Caudate nucleus (tissue), 63 donors: ENCODE measurements at places on chromosomes 12 and 14.

DNA sequence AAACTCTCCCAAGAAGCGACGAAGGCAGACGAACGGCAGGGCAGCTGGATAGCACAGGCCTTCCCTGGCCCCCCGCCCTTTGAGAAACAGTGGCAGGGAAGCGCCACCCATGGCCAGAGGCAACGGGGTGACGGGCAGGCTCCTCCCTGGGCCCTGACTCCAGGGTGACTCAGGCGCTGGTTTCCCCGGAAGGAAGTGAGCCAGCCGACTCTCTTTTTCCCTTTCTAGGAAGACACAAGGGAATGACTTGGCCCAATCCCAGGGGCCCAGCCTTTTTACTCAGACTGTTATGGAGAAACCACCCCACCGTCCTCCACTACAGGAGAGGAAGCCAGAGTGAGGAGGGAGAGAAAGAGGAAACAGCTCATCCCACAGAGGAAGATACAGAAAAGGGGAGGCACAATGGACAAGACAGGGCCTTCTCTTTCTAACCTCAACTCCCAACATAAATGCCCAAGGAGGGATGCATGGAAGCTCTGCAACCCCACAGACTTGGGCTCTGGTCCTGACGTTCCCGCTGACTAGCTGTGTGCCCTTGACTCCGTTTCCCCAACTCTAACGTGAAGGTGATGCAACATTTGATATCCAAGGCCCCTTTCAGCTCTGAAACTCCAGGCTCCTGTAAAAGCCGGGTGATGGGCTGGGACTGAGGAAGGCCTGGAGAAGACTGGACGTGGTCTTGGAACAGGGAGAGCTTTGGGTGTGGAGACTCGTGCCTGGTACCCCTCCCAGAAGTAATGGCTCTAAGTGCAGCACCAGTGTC, 27.9 kb downstream of the ACTN1 start:
- DNase-seq = no peak

GRCh38 chr14:69204753-69205152, 13.5 kb downstream of the EXD2 start:
- DNase-seq = no peak

DNA sequence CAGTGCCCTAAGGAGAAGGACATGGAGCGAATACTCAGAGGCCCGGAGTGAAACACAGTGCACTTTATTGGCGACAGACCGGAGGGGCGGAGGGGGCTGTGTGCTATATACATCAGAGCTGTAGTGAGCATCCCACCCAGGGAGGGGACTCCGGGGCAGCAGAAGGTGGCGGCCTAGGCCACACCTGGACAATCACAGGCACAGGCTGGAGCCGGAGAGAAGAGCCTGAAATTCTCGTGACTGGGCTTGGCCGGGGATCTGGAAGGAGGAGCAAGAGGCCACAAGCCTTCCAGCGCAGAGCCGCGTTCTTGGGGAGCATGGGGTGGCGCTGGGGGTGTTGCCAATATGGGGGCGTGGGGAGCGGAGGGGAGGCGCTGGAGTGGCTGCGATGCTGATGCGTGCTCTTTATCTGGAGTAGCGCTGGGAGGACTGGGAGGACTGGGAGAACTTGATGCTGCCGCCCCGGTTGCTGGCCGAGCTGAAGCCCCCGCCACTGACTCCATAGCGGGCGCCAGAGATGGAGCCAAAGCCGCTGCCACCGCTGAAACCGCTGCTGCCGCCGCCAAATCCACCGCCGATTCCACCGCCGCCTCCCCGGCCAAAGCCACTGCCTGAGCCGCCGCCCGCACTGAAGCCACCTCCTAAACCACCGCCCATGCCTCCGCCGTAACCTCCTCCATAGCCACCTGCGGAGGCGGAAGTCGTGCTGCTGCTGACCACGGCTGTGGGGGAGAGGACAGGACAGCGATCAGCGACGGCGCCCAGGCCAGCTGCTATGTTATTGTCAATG, 6.1 kb downstream of the KRT3 start:
- DNase-seq = no peak

DNA sequence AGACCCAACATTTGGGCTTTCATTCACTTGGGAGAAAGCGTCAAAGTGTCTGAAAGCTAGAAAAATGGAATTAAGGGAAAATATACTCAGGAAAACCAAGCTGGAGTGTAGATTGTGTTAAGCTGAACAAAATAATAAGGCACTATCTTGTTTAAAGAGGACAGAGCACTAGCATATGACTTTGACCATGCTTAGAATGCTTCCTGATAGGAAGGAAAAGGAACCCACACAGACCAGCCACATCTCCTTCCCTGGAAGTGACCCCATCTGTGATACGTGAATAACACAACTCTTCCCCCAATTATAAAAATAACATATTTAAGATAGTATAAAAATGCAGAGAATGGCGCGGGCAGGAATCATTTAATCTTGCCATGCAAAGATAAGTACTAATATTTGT, 94.7 kb upstream of the BCL2L14 start:
- DNase-seq = no peak

DNA sequence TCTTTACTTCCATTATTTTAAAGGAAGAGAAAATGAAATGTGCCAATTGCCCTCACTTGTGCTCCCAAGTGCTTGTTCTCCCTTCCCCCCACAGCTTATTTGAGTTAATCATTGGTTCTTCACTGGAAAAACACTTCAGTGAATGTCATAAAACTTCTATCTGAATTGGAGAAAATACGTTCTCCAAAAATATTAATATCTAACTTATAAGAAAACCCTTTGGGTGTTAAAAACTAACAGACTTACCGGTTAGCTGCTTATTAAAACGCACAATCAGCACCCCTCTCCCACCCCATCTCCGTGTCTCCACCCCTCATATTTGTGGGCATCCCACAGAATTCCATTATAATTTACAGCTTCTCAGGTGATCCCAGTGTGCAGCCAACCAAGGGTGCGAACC, 31.7 kb downstream of the PLEKHA5 start:
- DNase-seq = no peak

- no peak for DNase-seq
Observed at GRCh38 chr14:42513837-42514236, 907.2 kb downstream of the LRFN5 start.

- no peak for DNase-seq
Observed at GRCh38 chr12:77167801-77168200, 102.4 kb upstream of the E2F7 start.

GRCh38 chr14:39467889-39468524, 35.8 kb upstream of the FBXO33 start:
- no peak for DNase-seq

DNA sequence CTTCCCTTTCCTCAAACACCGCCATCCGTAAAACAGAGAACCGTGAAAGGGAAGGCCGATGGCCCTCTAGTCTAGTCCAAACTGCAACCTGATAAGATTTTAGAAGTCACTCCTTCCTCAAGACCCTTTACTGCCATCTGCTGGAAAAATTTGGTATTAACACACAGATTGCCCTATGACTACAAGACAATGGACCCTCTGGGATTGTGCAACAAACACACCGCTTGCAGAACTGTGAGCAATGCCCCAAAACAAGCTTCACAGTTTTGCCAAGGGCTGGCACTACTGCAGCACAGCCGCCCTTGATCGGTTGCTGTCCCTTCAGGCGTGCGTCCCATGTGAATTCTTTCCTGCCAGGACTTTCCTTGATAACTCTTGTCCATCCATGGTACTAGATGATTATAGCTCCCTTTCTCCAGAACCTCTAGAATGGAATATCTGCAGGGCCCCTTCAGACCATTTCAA, 23.1 kb downstream of the LLPH start:
- DNase-seq = peak; percentile 30

DNA sequence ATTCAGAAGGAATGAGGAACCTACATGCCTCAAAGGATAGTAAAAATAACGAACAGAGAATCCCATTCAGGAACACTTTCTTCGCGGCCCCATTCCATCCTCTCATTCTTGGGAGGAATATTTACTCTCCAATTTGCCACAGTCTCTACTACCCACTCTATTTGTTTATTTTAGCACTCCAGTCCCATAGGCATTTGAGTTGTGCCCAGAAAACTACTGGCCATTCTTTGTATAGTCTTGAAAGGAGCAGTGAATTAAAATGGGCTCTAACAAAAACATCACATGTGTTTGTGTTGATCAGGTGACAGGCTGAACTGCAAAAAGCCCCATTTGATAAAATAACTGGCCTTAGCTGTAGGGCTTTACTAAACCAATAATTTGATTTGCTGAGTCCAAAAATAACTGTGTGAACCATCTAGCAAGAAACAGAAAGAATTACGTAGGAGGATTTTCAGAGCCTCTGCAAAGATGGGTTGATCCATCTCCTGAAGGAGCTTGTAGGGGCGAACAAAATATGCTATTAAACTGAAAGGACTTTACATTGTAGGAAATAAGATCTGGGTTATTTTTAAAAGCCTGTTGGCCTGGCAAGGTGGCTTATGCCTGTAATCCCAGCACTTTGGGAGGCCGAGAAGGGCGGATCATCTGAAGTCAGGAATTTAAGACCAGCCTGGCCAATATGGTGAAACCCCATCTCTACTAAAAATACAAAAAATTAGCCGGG, 142.3 kb upstream of the CPNE8 start:
- DNase-seq = no peak

DNA sequence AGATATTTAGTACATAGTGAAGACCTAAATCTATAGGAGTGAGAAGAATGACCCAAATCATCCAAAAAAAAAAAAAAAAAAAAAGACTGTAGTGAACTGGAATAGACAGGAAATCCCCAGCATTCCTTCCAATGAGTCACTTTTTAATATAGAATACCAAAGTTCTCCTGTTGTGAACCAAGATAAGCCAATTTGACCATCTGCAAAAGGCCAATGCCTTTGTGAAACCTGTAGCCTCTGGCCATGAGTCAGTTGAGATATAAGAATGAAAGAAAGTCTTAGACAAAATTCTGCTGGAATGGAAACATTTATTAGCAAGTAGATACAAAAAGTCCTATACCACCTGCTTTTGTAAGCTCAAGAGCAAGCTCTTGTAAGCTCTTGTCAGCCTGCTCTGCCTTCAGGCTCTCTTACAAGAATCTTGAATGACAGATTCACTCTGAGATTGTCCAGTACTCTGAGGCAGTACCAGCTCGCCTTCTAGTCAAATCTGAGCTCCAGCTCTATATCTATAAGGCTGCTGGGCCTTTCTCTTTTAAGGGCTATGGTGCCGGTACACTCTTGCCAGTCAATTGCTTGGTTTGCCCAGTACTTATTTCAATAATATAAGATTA, 243.0 kb upstream of the TMTC1 start:
- DNase-seq = no peak

DNA sequence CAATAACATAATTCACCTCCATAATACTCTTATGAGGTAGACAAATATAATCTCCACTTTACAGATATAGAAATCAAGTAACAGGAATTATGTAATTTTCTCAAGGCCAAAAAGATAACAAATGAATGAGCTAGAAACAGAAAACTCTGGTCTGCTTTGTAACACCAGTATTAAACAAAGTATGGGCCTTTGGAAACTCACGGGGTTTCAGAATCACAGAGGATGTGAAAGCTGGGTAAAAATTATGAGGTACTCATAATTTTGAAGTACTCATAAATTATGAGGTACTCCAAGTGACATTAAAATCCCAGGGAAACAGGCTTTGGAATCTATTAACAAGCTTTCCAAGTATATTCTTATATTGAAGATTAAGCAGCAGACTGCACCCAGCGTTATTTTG, 140.2 kb downstream of the MED13L start:
- no peak for DNase-seq

DNA sequence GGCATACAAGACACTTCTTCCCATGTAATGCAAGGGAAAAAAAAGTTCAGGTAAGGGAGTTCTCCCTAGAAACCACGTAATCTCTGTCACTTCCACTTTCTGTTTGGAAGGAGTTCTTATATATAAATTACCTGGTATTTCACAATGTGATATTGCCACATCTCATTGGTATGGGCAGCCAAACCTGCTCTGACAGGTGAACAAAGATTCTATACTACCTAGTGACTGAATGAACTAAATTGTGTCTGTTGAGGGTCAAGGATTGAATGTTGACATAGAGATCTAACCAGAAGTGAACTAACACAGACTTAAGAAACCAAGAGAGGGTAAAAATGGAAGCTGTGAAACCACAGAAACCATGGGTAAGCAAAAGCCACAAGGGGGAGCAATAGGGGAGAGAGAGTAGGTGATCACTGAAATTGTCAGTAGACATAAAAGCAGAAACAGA, 161.3 kb downstream of the RPL10L start:
- DNase-seq = no peak

- DNase-seq = no peak
Observed at GRCh38 chr14:66099451-66099850, 386.7 kb upstream of the CCDC196 start.

DNA sequence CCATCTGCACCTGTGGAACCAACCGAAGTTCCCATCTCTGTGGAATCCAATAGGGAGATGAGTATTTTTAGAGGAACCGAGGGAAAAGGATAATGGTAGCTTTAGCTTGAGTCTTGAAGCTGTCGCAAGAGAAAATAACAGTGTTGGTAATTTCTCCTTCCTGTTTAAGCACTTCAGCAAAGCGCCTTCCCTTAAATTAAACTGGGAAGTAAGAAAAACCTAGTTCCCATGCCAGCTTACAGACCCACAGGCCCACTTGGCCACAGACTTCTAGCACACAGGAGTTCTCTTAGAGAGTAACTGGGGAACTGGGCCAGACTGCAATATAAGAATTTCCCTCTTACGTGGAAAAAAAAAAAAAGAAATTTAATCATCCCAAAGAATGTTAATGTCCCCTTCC, 223.8 kb downstream of the EFCAB11 start:
- DNase-seq = no peak

DNA sequence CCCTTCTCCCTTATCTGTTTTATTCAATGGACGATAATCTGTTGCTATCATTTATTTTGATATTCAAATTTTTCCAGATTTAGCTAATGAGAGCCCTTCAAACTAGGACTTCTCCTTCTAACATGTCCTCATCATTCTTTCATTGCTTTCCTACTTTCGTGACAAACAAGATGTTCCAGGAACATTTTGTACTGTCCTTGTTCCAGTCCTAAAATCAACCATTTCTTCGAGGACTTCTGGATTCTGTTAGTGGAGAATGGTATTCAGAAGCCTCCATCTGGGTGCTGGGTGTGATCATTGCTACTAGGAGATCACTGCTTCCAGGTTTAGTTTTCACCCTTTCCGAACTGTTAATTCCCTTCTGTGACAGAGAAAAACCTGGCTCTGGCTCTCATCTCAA, 29.5 kb upstream of the FBXO34 start:
- no peak for DNase-seq

DNA sequence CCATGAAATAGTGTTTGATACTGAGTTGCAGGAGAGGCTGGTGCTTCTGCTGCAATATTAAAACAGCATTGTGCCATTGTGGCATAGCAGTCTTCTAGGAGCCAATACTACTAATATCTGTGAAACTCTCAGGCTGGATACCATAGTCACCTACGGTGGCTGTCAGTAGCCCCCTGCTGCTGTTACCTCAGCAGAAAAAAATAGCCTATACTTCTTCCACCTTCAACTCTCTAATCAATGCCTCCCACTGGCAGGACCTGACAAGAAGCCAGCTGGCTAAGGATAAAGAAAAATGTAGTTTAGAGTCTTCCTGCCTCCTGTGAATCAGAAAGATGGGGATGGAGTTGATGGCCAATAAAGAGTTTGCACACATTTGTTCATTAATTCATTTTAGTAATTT, 91.6 kb downstream of the PDE3A start:
- DNase-seq = no peak
